PC-3 (cell line): ENCODE measurements at places on chromosomes 6 and 20. TPM values are rescaled to one million over a fixed set of nuclear protein-coding genes. Genes with fewer than 3 reads are reported as not detected.

The TP53TG5 gene
- not detected in 2 replicates for total RNA-seq

The THBS2 gene
- total RNA-seq = 0.52 TPM in 1 of 2 replicates, not detected in the other

The MAK gene
- 0.11 and 0.12 TPM in 2 replicates for total RNA-seq

- peaks cover 35% of the 10 kb centered on the region for H3K4me1 ChIP-seq
- H3K27me3 ChIP-seq = no peaks in the 10 kb centered on the region
- no peak overlapping the region for H3K27ac ChIP-seq
- H3K4me3 ChIP-seq = no peak overlapping the region
- H3K36me3 ChIP-seq = no peaks in the 10 kb centered on the region
Measured at GRCh38 chr6:56372406-56372995, 125.1 kb upstream of the COL21A1 start.

- no peak overlapping the region for H3K27ac ChIP-seq
- H3K27me3 ChIP-seq = no peaks in the 10 kb centered on the region
- H3K4me3 ChIP-seq = no peak overlapping the region
- H3K36me3 ChIP-seq = no peaks in the 10 kb centered on the region
- no peak for DNase-seq
Measured at GRCh38 chr6:57298741-57299140, 18.7 kb upstream of the PRIM2 start.
